ENCODE measurements at places on chromosomes 6 and 20. TPM values are rescaled to one million over a fixed set of nuclear protein-coding genes. Genes with fewer than 3 reads are reported as not detected.

DNA sequence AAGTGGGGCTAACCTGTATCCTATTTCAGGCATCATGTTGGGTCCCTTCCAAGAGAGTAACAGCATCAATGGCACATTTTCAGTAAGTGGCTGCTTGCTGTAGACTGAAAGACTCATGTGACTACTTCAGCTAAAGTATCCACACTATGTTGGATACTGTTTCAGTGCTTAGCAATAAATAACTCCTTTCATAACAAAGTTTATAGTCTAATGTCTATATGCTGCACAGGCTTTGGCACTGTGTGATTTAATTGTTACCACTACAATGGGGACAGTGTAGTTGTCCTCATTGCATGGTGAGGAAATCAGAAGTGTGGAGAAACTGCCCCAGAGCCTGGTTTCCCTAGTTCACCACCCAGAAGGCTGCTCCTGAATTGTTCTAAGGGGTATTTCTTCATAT, 318.0 kb upstream of the PTCHD4 start:
- no peak for DNase-seq

GRCh38 chr6:84546427-84546914, 217.9 kb downstream of the TBX18 start:
- DNase-seq: no peak

Gene GNRH2
- polyA plus RNA-seq: 93.8 TPM

Gene PAK5
- polyA plus RNA-seq: 0.56 TPM

Gene SLC17A1
- polyA plus RNA-seq: 2.2 TPM
